Central memory CD4-positive, alpha-beta T cell (primary cell): ENCODE measurements at places on chromosomes 3 and 15.

DNA sequence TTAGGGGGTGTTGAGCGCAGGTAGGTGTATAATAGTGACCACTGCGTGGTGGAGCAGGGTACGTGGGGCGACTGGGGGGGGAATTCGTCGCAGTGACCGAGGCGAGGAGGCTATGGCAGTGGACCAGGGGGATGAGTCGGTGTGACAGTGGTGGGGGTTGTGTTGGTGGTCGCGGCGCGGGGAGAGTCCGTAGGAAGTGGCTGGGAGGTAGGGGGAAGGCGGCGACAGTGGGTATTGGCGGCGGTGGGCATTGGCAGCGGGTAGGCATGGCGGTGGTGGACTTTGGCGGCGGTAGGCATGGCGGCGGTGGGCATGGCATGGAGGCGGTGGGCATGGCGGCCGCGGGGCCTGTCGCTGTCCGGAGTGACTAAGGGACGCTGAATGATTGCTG is 739 bp downstream of the SNRPN start:
- DNase-seq: no peak

DNA sequence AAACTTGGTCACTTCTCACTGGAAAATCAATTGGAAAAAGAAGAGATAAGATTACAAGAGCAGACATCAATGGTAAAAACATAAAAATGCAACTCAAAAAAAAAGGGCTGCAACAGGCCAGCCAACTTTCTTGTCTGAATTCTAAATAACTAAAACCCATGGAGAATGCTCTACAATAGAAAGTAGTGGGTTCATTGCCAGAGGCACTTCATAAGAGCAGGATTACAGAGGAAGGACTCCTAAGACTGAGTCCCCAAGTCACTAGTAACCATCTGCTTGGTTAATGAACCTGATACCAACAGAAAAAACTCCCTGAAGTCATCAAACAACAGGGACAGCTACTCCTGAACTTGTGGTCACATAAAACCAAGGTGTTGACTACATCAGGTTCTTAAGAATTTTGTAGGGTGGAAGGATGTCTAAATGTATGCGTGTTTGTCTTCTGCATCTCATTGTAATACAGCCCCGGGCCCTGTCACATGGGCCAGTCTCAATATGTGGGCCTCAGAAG is 148.6 kb downstream of the IMPG2 start:
- DNase-seq: no peak

GRCh38 chr15:94547711-94548110 is 316.4 kb downstream of the MCTP2 start:
- no peak for DNase-seq

DNA sequence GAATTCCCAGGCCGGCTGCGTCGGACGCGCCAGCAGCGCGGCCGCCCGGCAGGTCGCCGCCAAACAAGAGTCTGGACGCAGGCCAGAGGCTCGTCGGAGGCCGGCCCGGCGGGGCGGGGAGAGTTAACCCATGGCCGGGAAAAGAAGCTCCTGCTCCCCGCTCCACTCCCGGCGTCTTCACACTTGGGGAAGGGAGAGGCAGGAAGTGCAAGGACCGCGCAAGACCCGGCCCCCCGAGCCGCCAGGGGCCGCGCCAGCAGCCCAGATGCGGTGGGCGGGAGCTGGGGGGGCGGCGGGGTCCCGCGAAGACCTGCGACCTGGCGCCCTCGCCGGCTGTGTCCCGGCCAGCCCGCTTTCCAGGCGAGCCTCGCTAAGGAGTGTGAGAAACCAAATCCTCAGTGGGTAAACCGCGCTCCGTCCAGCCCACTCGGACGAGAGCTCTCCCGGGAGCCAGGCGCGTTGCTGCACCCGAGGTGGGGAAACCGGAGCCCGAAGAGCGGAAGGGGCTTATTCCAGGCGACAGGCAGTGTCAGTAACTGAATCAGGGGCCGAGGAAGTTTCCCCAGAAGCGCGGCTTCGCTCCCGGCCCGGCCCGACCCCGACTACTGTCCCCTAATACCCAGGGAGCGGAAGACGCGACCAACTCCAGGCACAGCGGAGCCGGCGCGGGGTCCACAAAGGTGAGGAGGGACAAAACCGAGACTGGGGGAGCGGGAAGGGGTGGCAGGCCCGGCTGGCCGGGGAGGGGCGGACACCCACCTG is 721 bp downstream of the ADAMTS7 start:
- no peak for DNase-seq

DNA sequence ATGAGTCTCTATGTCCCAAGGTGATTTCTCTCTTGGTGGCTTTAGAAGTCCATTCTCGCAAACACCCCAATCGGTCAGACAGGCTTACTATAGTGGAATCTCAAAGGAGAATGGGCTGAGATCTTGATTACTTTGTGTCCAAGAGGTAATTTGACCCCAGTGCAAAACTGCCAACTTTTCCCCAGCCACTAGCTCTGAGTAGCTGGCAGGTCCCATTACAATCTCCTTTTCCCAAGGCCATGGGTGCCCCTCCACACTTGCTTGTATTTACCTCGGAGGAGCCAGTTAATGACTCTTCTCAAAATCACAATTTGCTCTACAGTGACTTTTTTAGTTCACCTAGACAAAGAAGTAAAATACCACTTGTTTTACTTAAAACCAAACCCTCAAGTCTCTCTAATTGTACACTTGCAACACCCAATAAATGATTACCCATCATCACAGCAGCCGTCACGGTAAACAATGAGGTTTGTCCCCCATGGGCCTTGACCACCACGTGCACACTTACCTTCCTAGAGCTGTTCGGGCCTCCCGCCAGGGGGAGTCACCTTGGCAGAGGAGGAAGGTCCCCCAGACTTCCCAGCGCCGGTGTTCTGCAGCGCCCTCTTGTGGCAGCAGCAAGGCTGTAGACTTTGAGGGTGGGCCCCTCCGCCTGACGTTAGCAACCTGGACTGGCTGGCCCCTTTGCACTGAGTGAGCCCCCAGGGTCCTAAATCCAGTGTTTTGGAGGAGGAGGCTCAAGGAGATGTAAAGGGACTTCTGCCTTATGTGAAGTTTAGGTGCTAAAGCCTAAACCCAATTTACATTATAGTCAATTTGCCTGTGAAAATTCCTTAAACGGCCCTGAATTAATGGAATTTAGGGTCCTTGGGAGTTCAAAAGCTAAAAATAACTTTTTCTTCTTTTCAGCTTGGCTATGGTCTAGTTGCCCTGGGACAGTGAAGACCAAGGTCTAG is 18.7 kb upstream of the HDAC11 start:
- DNase-seq: peak; percentile 61

GRCh38 chr3:16253601-16254000 is 11.1 kb downstream of the DPH3 start:
- DNase-seq: no peak

DNA sequence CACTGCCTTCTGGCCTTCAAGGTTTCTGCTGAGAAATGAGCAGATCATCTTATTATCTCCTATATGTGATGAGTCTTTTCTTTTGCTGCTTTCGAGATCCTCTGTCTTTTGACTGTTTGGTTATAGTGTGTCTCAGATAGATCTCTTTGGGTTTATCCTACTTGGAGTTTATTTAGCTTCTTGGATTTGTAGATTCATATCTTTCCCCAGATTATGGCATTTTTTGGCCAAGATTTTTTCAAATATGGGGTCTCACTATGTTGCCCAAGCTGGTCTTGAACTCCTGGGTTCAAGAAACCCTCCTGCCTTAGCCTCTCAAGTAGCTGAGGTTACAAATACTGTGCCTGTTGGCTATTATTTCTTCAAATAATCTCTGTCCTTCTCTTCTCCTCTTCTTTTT is 150.3 kb downstream of the PDE8A start:
- DNase-seq: no peak

- no peak for DNase-seq
Measured at GRCh38 chr3:139480585-139480984, 4.3 kb upstream of the RBP2 start.
